ENCODE measurements at places on chromosomes 6 and 20. TPM values are rescaled to one million over a fixed set of nuclear protein-coding genes. Genes with fewer than 3 reads are reported as not detected.
A peak's percentile ranks its signal among the peaks of the same experiment; 100 is the strongest.

- H3K4me3 ChIP-seq = peak overlapping the region; percentile 79
Observed at GRCh38 chr20:36092398-36093024, 62.0 kb upstream of the EPB41L1 start.

GRCh38 chr6:3650959-3651697 is 100.4 kb downstream of the PXDC1 start:
- no peaks in the 10 kb centered on the region for H3K36me3 ChIP-seq
- DNase-seq = no peak
- H3K4me3 ChIP-seq = no peak overlapping the region
- H3K4me1 ChIP-seq = no peaks in the 10 kb centered on the region
- no peak overlapping the region for H3K27ac ChIP-seq
- no peaks in the 10 kb centered on the region for H3K27me3 ChIP-seq

NCOA6 gene
- total RNA-seq = 54.4 TPM

GRCh38 chr6:149746147-149746946 is at the start of gene NUP43:
NUP43 (minus strand) TSS chr6:149746529; CDS start chr6:149746495, 34 bp downstream.
- DNase-seq = peak; percentile 96
- peak within 1 kb of the TSS; percentile 89 for H3K4me3 ChIP-seq
- H3K4me1 ChIP-seq = peaks cover 19% of the 10 kb centered on the region
- peak within 1 kb of the TSS; percentile 86 for H3K27ac ChIP-seq
- H3K36me3 ChIP-seq = no peaks in the 10 kb centered on the region
- no peaks in the 10 kb centered on the region for H3K27me3 ChIP-seq

GRCh38 chr6:154995254-154996015 is at the start of gene TIAM2:
TIAM2 (plus strand) TSS chr6:154995315; CDS start chr6:155129224, 133,909 bp downstream.
- peak within 1 kb of the TSS; percentile 44 for H3K4me3 ChIP-seq
- no peaks in the 10 kb centered on the region for H3K36me3 ChIP-seq
- no peaks in the 10 kb centered on the region for H3K27me3 ChIP-seq
- peak; percentile 30 for DNase-seq
- H3K4me1 ChIP-seq = no peaks in the 10 kb centered on the region

SLC22A7 gene
- total RNA-seq = not detected

TINAG gene
- total RNA-seq = not detected

- no peaks in the 10 kb centered on the region for H3K36me3 ChIP-seq
- no peak overlapping the region for H3K4me3 ChIP-seq
- no peaks in the 10 kb centered on the region for H3K27me3 ChIP-seq
- no peak for DNase-seq
Observed at GRCh38 chr6:49933526-49933925, 30.4 kb downstream of the DEFB114 start.

GRCh38 chr20:53322651-53323050 is 271.0 kb downstream of the ZNF217 start:
- H3K4me3 ChIP-seq = no peak overlapping the region
- no peaks in the 10 kb centered on the region for H3K36me3 ChIP-seq
- no peak for DNase-seq
- no peak overlapping the region for H3K27ac ChIP-seq
- no peaks in the 10 kb centered on the region for H3K4me1 ChIP-seq
- no peaks in the 10 kb centered on the region for H3K27me3 ChIP-seq

ZNF831 gene
- total RNA-seq = 4.8 TPM

DNA sequence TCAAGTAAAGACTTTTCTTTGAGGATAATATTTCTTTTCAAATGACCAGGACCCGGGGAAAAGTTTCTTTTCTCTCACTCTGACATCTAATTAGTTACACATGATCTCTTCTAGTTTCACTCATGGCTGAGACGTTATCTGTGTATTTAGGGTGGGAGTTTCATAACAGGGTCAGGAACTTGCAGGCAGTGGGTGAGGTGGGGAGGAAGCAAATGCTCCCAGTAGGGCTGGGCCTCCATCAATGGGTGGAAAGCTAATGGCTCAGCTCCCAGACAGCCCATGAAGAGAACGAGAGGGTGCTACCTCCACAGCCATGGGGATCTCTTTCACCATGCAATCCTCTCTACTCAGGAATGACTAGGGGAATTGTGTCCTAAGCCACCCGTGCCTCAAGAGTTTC is 119.3 kb downstream of the F13A1 start:
- H3K4me3 ChIP-seq = no peak overlapping the region
- H3K27ac ChIP-seq = no peak overlapping the region
- H3K4me1 ChIP-seq = no peaks in the 10 kb centered on the region
- no peaks in the 10 kb centered on the region for H3K27me3 ChIP-seq

DNA sequence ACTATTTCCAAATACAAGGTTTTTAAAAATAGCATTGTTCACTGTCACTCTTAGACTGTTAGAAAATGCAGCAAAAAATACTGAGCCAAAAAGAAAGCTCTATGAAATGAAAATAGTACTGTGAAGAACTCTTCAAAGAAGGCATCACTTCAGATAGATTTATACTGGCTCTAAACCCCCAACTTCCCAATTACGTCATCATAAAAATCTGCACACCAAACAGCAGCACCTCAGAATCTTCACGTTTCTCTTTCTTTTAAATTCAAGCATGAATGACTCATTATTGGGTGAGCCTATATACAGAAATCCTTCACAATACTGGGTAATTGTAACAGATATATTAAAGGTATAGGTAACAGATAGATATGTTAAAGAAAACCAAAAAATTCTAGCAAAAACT is 208.4 kb upstream of the HTR1E start:
- H3K4me3 ChIP-seq = no peak overlapping the region
- H3K27ac ChIP-seq = no peak overlapping the region
- no peaks in the 10 kb centered on the region for H3K4me1 ChIP-seq
- DNase-seq = no peak
- H3K36me3 ChIP-seq = no peaks in the 10 kb centered on the region
- H3K27me3 ChIP-seq = no peaks in the 10 kb centered on the region

DNA sequence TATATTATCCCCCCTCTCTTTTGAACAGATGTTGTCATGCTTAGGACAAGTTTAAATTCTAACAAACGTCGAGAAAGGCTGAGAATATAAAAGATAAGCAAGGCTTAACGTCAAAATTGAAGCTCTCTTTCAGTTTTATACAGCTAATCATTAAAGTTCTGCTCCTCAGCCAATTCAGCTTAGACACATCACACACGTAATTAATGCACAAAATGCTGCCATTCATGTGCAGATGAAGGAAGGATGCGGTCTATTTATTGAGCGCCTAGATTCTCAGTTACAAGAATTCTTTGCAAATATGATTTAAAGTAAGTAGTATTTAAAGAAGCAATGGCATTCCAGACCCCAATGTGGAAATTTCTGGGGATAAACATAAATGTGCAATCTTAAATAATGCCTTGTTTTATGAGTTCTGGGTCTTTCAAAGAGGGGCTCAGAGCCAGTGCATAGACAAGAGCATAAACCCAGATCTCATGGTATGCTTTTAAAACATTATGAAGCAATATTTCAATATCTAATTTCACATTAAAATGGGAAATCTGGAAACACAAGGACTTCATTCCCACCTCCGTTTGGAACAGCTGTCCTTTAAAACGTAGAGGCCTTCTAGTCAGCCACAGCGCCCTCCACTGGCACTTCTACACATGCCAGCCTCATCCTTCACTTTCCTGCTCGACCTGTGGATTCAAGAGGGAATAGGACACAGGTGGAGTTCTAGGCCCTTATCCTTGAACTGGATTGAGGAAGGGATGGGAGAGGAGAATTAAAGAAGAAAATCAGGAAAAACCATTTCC is 85.8 kb downstream of the LYRM4 start:
- H3K4me3 ChIP-seq = no peak overlapping the region
- no peaks in the 10 kb centered on the region for H3K27me3 ChIP-seq
- H3K36me3 ChIP-seq = no peaks in the 10 kb centered on the region
- DNase-seq = peak; percentile 28
- H3K27ac ChIP-seq = no peak overlapping the region

TMEM244 gene
- not detected for total RNA-seq

- H3K27ac ChIP-seq = peak overlapping the region; percentile 91
- no peaks in the 10 kb centered on the region for H3K36me3 ChIP-seq
- H3K27me3 ChIP-seq = no peaks in the 10 kb centered on the region
- peak overlapping the region; percentile 87 for H3K4me3 ChIP-seq
- peaks cover 7% of the 10 kb centered on the region for H3K4me1 ChIP-seq
Observed at GRCh38 chr20:35283441-35284266, 918 bp downstream of the EIF6 start.

GRCh38 chr6:43186706-43187105 is 4.7 kb downstream of the CUL9 start:
- no peaks in the 10 kb centered on the region for H3K36me3 ChIP-seq
- DNase-seq = no peak
- H3K27ac ChIP-seq = no peak overlapping the region
- H3K27me3 ChIP-seq = no peaks in the 10 kb centered on the region
- no peak overlapping the region for H3K4me3 ChIP-seq
- peaks cover 6% of the 10 kb centered on the region for H3K4me1 ChIP-seq

DNA sequence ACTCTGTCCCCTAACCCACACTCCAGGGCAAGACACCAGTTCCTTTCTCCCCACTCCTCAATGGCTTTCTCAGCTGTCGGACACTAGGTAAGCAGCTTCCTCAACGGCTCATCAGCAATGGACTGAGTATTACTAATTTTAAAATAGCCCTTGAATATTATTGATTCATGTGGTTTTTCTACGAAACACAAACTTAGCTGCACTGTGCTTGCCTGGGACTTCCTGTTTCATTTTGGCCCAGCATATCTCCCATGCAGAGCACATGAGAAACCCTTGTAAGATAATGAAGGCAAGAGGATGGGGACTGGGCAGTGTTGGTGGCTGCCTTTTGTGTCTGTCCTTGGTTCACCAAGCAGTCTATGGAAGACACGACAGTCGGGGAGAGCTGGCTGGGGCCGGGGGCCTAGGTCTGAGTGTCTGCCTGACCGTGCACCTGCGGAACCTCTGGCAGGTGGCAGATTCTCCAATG is 48.9 kb downstream of the RNASET2 start:
- no peak overlapping the region for H3K27ac ChIP-seq
- peaks cover 41% of the 10 kb centered on the region for H3K4me1 ChIP-seq
- H3K4me3 ChIP-seq = no peak overlapping the region
- no peaks in the 10 kb centered on the region for H3K27me3 ChIP-seq
- no peaks in the 10 kb centered on the region for H3K36me3 ChIP-seq

DNA sequence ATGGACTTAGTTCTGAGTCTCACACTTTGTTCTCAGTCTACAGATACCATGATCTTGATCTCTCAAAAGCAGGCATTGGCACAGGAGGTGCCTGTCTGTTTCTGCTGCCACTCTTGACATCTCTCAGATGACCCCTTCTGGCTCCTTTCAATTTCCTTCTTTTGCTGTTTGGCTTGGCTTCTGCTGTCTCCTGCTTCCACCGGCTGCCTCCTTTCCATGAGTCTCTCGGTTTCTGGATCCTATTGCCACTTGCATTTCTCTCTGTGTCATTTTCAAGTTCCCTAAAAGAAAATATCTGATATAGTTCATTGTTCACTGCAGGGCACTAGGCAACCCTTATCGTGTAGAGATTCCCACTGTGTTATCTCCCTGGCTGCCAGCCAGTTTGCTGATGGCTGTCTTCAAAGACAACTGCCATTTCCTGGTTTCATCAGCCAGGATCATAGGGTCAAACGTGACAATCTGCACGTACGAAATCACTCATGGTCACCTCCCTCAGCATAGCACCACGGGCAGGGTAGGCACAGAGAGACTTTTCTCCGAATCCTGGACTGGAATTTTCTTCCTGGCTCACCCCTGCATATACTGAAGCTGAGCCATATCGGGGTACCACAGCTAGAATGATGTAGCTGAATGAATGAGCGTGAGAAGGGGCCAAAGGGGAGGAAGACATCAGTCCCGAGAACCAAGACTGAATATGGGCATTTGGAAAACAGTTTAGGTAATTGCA is 144.6 kb upstream of the TMEM170B start:
- H3K27me3 ChIP-seq = no peaks in the 10 kb centered on the region
- H3K4me3 ChIP-seq = no peak overlapping the region
- no peaks in the 10 kb centered on the region for H3K36me3 ChIP-seq
- DNase-seq = peak; percentile 71
- H3K4me1 ChIP-seq = no peaks in the 10 kb centered on the region

NXT1 gene
- total RNA-seq = 48.0 TPM

GRIK2 gene
- total RNA-seq = 12.4 TPM

DNA sequence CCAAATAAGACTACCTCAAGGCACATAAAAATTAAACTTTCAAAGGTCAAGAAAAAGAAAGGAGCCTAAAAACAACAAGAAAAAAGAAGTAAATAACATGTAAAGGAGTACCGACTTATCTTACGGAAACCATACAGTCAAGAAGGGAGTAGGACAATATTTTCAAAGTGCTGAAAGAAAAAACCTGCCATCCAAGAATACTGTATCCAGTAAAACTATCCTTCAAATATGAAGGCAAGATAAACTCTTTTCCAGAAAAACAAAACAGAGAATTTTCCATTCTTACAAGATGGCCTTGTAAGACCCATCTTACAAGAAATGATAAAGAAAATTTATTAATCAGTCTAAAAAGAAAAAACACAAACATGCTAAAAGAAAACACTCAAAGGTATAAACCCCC is 302.2 kb downstream of the LMBRD1 start:
- no peaks in the 10 kb centered on the region for H3K27me3 ChIP-seq
- no peaks in the 10 kb centered on the region for H3K36me3 ChIP-seq
- no peak overlapping the region for H3K27ac ChIP-seq
- no peak for DNase-seq
- no peaks in the 10 kb centered on the region for H3K4me1 ChIP-seq

SAYSD1 gene
- total RNA-seq = 68.4 TPM

C6orf52 gene
- total RNA-seq = 14.3 TPM

DNA sequence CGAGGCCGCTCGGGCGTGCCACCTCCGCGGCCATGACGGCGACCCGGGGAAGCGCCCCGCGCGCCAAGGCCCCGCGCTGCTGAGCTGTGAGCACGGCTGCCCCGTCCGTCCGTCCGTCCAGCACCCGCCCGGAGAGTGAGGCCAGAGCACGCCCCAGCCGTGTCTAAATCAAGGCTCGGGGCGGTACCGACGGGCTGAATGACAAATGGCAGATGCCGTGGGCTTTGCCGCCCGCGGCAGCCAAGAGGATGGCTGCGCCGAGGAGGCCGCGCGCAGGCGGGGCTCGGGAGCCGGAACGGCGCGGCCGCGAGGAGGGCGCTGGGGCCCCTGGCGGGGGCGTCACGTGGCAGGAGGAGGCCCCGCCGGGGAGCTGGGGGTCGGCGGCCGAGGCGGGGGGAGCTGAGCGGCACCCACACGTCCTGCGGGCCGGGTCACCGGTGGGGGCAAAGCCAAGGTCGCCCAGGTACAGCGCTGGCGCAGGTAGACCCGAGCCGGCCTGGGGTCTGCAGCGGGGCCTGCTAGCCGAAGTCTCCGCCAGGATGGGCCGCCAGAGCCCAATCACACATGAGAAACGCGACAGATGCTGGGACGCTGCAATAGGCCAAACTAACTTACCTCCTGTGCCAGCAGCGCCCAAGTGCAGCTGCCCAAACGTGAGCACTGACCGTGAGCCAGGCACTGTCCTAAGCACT is at the start of gene PLAGL1:
Gene PLAGL1, minus strand, starts transcription at position 140 of the 692 bp plus-strand sequence. CDS start 60,123 bp downstream, outside the sequence.
- DNase-seq = peak; percentile 76
- peak within 1 kb of the TSS; percentile 63 for H3K4me3 ChIP-seq
- H3K27ac ChIP-seq = peak within 1 kb of the TSS; percentile 85
- H3K4me1 ChIP-seq = no peaks in the 10 kb centered on the region

- no peaks in the 10 kb centered on the region for H3K27me3 ChIP-seq
- no peak overlapping the region for H3K27ac ChIP-seq
- H3K4me3 ChIP-seq = no peak overlapping the region
- no peaks in the 10 kb centered on the region for H3K36me3 ChIP-seq
- H3K4me1 ChIP-seq = no peaks in the 10 kb centered on the region
- DNase-seq = no peak
Observed at GRCh38 chr20:12893019-12893418, 115.8 kb upstream of the SPTLC3 start.

GRCh38 chr20:44141873-44142272 is 45.1 kb downstream of the JPH2 start:
- H3K27me3 ChIP-seq = no peaks in the 10 kb centered on the region
- no peaks in the 10 kb centered on the region for H3K4me1 ChIP-seq
- no peak overlapping the region for H3K4me3 ChIP-seq
